GDM1 (cell line): ENCODE measurements at places on chromosomes 6 and 20.

DNA sequence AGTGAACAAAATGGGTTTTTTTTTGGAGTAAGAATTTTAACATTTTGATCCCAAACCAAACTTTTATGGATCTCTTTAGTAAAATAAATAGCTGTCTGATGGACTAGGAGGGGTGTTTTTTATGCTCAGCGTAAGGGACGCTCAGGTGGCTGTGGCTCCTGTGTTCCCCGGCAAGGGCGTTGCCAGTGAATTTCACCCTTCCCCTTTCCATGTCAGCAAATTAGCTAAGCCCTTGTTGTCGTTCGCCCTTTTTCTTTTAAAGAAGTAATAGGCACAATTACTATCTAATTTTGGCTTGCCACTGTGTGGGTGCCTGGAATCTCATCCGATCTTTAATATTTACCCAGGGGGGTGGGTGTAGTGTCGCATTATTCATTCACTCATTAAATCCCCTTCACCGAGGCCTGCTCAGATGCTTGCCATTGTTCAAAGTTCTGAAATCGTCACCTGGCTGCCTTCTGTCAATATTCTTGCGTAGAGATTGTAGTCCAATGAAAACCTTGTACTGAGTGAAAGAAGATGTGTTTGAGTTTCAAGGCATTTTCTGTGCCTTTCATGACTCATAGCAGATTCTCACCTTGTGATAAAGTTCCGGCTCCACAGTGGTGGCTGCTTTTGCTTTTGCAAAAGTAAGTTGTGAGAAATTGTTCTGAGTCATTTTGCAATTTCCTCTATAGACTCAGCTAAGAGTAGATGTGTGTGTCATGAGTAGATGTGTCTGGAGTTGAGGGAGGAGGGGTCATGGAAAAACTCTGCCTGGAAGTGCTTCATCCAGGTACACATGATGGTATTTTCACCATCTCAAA is 40.0 kb upstream of the CLDN20 start:
- no peak for DNase-seq

- DNase-seq: no peak
Observed at GRCh38 chr6:126770176-126770575, 348.3 kb upstream of the RSPO3 start.

- no peak for DNase-seq
Observed at GRCh38 chr20:42254673-42255072, 636.5 kb upstream of the CHD6 start.

- peak; percentile 51 for DNase-seq
Observed at GRCh38 chr6:139373154-139373927, 1.1 kb downstream of the CITED2 start.

DNA sequence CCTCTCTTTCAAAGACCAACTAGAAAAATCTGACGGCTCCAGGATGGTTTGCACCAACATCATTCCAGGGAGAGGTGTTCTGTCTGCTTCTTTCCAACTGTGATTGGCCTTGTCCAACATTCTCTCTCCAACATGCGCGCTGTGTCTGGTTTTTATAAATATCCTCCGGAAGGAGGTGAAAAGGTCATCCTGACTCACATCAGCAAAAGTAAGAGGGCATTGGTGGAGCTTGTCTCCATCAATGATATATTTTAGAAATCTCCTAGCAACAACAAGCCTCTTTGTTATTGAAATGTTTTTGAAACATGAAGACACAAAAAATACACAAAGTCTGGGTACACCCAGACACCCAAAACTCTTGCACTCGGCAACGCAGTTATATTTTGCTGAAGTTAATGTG is 475.3 kb upstream of the JARID2 start:
- DNase-seq: no peak

GRCh38 chr6:45504947-45505346 is 127.2 kb upstream of the SUPT3H start:
- DNase-seq: no peak

DNA sequence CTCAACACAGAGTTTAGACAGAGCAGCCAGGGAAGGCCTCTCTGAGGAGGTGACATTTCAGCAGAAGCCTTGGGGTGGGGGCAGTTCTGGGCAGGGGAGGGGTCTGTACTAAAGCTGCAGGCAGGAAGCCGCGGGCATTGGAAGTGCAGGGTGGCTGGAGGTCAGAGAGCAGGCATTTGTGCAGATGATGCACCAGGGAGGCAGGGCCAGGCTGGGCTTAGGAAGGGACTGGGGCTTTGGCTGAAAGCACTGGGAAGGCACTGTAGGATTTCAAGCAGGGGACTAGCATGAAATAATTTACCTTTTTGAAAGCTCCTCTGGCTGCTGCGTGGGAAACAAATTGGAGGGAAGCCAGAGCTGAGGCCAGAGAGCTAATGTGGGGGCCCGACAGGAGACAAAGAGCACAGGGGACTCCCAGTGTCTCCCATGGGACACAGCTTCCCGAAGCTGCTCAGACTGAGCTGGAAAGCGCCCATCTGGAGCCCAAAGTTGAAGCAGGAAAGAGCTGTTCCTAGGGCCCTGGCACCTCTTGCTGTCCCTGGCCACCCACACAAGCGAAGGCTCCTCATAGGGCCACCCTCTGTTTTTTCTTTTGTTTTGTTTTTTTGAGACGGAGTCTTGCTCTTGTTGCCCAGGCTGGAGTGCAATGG is 19.3 kb downstream of the ADA start:
- no peak for DNase-seq

DNA sequence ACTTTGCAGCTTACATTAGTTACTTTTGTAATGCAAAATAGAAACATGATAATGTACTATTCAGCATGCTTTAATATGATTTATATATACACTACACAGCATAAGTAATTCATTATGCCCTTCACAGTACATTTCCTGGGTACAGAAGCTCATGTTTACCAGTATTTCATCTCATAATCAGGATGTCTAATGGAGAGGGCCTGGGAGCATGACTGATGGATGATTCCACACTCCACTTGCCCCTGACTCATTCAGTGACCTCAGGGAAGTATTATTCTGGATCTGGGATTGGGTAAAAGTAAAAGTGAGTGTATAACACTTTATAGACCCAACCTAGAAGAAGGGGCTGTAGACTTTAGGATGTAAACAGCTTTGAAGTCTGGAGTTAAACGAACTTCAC is 31.4 kb upstream of the BACH2 start:
- DNase-seq: no peak

- no peak for DNase-seq
Observed at GRCh38 chr6:156123731-156124130, 653.4 kb upstream of the ARID1B start.

- DNase-seq: no peak
Observed at GRCh38 chr6:147131532-147132128, 72.6 kb upstream of the STXBP5 start.

DNA sequence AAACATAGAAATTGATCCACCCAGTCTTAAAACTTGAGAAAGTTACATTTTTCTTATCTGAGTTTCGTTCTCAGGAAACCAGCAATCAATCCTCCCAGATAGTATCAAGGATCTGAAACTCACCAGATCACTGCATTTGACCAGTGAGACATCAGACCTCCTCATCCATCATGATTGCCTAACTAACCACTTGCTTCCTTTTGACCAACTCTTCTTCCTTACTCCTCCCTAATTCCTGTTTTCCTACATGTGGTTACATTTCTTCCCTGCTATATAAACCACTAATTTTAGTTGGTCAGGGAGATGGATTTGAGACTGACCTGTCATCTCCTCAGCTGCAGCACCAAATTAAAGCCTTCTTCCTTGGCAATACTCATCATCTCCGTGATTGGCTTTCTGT is 357.1 kb upstream of the POU3F2 start:
- DNase-seq: no peak

DNA sequence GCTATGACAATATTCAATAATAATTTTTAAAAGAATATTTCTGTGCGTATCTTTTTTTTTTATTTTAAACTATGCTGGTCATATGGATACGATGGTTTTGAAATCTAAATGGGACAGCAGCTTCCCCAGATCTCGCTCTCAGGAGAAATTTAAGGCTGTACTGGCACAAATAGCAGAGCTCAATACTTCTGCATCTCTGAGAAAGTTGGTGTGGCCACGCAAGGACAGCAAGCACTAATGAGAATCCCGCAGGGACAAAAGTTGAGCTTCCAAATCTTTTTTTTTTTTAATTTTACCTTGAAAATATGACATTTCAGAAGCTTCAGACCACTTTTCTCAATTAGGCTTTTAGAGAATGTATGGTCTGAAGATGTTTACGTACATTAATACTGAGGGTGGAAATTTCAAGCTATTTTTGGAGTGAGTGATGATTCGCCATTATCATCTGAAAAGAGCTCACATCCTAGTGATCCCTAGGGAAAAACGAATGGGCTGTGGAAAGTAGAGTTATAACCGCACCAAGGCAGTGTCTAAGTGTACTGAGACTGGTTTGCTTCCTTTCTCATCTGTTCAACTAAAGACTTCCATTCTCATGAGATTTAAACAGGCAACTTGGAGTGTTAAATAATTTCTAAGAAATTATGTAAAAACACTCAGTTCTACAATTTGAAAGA is 840.0 kb downstream of the C6orf118 start:
- no peak for DNase-seq

DNA sequence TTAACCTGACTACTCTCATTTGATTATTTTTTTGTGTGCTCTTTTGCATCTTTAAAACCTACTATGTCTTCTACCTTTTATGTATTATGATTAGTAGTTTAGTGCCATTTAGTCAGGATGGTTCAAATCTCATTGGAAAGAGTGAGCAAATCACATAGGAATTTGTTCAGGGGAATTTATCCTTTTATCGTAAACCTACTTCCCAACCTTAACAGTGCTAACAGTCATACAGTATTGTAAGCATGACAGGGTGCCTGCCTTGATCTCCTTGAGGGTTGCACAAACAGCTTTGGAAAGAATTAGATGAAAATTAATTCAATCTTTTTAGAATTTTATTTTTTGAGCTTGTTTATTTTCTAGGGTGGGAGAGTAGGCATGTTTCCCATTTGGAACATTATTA is 18.3 kb downstream of the RNF8 start:
- DNase-seq: no peak

DNA sequence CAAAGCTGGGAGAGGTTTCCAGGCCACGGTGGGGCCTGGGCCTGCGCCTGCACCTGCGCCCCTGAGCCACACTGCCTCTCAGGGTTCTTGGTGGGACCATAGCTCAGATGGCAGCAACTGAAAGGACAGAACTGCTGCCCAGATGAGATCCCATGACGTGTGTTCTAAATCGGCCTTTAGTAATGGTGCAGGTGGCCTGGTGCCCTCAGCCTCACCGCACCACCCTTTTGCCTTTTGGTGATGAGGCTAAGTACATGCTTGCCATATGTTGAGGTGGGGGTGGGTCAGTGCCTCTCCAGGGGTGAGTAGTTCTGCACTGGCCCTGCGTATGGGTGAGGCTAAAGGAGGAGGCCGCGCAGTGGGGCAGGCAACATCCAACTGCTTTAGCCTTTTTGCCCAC is 7.4 kb downstream of the PSMG4 start:
- no peak for DNase-seq

DNA sequence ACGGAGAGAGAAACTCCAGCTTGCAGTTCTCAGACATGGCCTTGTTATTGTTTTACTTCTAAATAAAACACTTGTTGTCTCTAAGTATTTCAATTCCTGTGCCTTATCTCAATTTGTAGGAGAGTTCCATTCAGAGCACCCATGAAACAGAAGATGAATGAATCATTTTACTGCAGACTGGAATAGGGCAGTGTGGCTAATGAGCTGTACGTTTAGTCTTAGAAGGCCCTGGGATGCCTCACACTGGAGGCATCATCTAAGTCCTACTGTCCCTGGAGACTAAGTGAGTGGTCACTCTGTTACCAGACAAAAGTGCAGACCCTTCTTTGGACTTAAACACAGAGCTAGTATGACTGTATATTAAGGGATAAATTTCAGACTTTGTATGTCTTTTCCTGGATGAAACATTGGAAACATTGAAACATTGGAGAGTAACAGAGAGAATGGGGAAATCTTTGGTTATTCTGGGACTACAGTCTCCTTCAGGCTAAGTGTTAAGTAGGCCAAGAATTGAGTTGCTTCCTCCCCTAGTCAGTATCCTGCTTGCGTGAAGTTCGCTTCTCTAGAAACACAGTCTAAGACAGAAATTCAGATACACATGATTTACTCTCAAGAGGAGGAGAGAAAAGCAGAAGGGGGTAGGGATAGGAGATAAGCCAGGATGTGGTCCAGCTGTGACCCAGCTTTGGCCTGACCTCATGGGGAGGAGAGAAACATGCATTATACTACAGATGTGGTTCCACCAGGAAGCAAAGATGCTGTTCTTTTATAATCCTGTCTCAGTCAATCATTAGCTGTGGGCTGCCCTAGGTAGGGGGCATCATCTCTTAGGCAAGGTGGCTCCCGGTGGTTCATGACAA is 167.4 kb upstream of the BMP2 start:
- no peak for DNase-seq

DNA sequence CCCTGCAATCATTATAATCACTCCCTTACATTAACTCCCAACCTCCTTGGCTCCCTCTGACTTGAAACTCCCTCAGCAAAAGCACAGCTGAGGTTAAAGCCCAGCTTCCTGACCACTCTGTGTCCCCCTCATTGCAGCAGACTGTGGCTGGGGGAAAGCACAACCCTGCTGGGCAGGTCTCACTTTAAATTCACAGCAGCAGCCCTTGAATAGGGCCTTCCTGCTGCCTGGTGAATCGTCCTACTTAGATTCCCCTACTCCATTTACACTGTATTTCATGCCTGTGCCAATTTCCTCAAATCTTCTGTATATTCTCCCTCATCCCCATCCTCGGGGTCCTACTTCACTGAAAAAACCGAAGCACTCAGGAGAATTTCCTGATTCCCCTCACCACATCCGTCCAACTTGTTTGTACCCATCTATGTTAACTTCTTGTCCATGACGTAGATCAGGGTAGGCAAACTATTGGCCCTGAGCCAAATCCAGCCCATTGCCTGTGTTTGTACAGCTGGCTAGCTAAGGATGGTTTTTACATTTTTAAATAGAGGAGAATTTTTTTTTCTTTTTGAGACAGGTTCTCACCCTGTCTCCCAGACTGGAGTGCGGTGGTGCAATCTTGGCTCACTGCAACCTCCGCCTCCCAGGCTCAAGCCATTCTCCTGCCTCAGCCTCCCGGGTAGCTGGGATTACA is 31.5 kb upstream of the GCM1 start:
- no peak for DNase-seq

DNA sequence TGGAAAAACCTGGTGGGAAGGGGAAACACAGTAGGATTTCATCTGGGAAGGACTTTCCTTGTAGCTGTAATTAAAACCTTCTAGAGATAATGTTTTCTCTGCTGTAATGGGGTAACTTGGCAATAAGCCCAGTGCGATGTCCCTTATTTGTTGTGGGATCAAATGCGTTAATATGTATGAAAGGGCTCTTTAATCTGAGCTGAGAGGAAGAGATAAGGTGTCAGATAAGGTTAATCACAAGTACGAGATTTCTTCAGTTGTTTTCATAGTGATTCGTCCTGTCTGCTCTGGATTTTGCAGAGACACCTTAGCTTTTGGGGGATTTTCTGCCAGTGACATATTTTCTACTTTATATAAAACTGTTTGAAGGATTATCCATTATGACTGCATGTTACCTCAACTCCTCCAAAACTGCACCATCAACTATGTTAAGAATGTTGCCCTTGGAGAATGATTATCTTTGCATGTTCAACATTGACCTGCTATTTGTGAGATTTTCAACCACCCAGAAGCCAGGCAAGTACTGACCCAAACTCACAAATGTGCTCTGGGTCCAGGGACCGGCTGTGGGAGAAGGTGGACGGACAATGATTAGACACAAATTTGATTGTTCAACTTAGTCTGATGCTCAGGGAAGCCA is 21.2 kb upstream of the ELOVL5 start:
- DNase-seq: no peak
